ENCODE measurements at places on chromosomes 16 and 17.
A peak's percentile ranks its signal among the peaks of the same experiment; 100 is the strongest.

- DNase-seq, result no peak
Observed at GRCh38 chr16:72474501-72475123, 302.7 kb upstream of the PMFBP1 start.

GRCh38 chr16:55565086-55565485 lies 1.4 kb upstream of the CAPNS2 start:
- no peak for DNase-seq

DNA sequence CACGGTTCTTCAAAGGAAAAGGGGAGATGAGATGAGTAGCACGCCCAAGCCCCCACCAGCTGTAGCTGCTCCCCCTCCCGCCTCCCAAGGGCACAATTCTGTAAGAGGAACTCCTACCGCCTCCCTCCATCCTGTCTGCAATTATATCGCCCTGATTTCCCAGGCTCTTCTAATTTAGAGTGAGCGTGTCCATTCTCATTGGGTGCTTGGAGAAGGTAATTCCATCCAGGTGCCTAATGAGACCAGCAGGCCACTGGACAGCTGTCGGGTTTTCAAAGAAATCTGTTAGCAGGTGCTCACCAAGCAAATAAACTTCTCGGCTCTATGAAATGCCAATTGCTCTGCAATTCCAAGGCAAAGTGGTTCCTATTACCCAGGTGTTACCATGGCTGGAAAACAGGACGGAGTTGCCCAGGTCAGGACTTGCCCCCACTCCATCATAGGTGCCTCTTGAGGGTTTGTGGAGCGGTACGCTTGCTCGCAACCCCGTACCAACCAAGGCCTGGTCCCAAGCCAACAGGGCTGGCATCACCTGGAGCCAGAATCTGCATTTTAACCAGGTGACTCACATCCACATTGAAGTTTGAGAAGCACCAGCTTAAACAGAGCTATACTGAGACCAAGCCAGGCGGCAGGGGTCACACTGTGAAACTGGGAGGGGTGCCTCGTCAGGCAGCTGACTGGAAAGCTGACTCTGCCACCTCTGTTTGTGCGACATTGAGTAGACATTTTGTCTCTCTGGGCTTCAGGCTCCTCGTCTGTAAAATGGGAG lies 16.5 kb upstream of the MEAK7 start:
- no peak for DNase-seq

DNA sequence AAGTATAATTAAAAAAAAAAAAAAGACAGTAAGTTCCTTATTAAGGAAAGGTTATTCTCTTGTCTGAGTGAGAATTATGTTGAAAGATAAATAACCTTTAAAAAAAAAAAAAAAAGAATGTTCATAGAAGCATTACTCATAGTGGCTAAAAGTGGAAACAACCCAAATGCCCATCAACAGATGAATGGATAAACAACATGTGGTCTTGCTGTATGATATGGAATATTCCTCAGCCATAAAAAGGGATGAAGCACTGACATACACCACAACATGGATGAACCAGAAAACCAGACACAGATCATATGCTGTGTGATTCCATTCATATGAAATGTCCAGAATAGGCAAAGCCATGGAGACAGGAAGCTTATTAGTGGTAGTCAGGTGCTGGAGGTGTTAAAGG lies 9.2 kb upstream of the CCNF start:
- DNase-seq, result no peak

DNA sequence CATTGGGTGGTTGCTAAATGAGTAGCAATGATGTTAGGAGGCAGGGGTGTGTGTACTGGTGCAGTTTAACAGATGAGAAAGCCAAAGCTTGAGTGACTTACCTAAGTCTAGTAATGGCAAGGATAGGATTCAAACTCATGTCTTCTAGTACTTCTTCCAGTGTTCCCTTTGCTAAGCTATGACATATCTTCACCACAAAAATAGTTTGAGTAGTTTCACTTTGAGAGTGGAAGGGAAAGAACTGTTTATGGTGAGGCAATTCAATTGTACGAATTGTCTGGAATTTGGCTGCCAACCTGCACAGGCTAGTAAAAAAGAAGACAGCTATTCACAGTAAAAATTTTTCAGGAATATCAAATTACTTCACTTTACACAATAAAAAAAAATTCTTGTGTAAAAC lies 138.0 kb downstream of the NLK start:
- DNase-seq, result no peak

- no peak for DNase-seq
Observed at GRCh38 chr16:86321491-86321890, 188.8 kb upstream of the FOXF1 start.

GRCh38 chr17:51869387-51869786 lies 289.1 kb downstream of the CA10 start:
- no peak for DNase-seq

DNA sequence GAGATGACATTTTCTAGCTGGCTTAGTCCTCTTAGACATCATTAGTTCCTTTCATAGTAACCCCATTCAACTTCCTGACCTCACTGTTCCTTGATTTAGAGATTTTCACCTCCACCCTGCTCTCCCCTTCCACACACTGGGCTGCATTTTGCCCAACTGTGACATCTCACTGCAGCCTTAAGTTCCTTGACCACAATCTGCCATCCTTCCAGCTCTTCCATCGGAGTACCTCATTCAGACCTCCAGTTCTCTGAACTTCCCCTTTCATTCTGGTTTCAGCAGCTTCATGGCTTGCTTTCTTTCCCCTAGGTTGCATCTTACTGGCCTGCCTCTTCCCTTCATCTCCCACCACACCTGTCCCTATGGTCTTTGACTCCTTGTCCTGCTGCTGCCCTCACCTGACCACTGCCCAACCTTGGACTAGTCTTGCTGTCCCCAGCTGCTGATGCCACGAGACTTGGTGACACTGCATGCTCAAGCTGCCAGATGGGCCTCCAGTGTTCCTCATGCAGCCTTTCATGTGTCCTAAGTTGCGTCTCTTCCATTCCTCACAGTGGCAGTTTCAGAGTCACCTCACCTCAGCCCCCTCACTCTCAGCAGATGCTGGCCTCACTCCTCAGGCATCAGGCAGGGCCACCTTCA lies 40.8 kb downstream of the NUP88 start:
- DNase-seq, result no peak

DNA sequence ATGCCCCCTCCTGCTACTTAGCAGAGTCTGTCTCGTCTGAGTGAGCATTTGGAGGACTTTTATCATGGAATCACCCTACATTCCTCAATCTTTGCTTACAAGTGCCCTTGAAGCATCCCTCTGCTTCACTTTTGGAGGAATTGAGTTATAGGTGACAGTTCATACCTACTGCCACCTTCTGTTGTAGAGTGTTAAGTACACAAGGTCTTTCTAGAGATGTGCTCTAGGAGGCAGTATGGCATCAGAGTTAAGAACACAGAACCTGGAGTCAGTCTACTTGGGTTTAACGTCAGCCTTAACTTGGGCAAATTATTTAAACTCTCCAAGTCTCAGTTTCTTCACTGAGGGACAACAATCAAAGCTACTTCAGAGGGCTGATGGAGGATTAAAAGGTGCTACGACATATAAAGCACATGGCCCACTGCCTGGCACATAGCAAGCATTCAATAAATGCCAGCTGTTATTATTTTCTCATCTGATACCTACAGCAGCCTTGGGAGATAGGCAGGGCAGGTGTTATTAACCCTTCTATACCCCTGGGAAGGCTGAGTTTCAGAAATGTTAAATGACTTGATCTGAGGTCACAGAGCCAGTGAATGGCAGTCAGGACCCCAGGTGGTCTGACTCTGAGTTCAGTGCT lies 62.2 kb downstream of the UTP18 start:
- DNase-seq, result peak; percentile 7

DNA sequence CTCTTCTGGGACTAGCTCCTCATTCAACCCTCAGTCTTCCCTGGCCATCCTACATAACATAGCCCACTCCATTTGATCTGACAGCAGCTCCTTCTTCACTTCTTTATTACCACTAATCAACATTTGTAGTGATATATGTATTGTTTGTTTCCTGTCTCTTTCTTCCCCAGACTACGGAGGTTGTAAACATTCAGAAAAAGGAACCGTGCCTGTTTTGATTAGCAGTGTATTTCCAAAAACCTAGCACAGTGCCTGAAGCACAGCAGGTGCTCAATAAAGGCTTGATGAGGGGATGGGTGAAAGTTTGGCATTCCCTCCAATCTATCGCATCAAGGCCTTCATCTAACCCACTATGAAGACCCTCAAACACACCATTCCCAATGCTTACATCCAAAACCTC lies 150.8 kb downstream of the XYLT1 start:
- DNase-seq, result no peak

DNA sequence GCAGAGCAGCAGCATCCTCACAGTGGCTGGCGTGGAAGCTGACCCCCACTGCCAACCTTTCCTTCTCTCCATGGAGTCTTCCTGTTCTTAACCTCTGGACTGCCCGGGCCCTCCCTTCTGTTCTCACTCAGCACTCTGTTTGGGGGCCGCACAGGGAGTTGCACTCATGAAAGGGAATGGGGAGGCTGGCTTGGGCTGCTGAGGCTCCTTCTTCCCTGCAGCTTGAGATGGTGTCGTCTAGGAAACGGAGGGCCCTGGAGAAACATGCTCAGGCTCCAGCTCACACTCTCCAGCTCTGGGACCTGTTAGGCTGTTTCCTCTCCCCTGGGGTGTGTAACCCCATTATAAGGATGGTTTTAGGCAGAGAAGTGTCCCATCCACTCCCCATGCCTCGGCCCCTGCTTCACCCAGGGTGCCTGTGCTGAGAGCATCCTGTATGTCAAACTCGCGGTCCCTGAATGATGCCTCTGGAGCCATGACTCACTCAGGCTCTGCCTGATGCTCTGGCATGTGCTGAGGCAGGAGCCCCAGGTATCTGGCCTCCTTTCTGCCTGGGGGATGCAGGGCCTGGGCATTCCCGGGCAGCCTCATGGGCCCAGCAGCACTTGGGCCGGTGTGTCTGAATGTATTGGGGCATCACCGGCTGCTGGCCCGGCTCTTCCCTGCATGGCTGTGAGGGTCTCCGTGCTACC lies 18.9 kb downstream of the TMEM94 start:
- no peak for DNase-seq

GRCh38 chr17:77189148-77189547 lies 48.4 kb downstream of the SEC14L1 start:
- DNase-seq, result peak; percentile 6

GRCh38 chr17:30969989-30970830 lies 629 bp upstream of the RNF135 start:
- no peak for DNase-seq

- DNase-seq, result no peak
Observed at GRCh38 chr16:87818533-87819161, 50.7 kb downstream of the SLC7A5 start.

- peak; percentile 76 for DNase-seq
Observed at GRCh38 chr17:49210158-49211029, at the start of the genes ABI3 and GNGT2. Gene ABI3 (plus strand): TSS chr17:49210707. CDS start chr17:49210725, 18 bp downstream. Gene GNGT2 (minus strand): TSS chr17:49210574. CDS start chr17:49207422, 3,152 bp downstream.

- no peak for DNase-seq
Observed at GRCh38 chr16:4591191-4591590, 23.5 kb downstream of the UBALD1 start.

DNA sequence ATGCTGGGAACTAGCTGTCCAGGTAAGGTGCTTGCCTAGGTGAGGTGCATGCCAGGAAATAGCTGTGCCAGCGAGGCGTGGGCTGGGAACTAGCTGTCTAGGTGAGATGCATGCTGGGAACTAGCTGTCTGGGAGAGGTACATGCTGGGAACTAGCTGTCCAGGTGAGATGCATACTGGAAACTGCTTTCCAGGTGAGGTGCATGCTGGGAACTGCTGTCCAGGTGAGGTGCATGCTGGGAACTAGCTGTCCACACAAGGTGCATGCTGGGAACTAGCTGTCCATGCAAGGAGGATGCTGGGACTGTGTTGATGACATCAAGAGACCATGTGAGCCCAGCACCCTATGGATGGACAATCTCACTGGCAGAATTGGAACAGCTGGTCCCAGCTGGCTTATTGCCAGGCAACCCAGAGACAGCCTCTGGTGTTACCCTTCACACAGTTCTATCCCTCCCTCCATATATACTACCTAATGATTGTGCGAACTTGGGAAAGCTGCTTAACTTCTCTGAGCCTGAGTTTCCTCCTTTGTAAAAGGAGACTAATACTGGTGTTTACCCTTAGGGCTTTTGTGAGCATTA lies 479.9 kb upstream of the RBFOX1 start:
- no peak for DNase-seq

GRCh38 chr16:85234310-85235204 lies 122.3 kb upstream of the CIBAR2 start:
- no peak for DNase-seq

DNA sequence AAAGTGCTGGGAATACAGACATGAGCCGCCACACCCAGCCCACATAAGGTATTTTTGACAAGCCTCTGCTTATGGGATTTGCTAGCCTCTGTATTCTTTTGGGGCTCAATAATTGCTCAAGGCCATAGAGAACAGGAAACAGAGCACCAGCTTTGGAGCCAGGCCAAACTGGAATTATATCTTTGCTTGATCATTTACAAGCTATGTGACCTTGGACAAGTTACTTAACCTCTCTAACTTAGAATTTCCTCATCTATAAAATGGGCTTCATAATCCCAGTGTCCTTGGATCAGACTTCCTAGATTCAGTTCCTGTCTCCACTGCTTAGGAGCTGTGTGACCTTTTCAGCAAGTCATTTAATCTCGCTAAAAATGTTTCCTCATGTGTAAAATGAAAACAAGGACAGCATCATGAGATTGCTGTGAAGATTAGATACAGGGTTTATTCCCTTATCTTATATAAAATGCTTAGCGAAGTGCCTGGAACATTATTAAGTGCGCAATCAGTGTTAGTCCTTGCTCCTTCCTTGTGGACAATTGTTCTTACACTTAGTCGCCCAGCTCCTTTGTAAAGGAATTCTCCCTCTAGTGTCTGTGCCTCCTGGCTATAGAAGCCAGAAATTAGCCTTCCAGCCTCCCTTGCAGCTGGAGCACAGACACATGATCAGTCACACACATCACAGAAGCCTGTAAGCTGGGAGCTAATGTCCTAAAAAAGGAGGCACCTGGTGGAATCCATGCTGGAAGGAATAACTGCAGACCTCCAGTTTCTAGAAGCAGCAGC lies 16.6 kb downstream of the KRT9 start:
- DNase-seq, result no peak

- DNase-seq, result no peak
Observed at GRCh38 chr17:2384439-2385127, 16.3 kb downstream of the MNT start.

- DNase-seq, result no peak
Observed at GRCh38 chr17:72465191-72466024, 344.6 kb downstream of the SOX9 start.

DNA sequence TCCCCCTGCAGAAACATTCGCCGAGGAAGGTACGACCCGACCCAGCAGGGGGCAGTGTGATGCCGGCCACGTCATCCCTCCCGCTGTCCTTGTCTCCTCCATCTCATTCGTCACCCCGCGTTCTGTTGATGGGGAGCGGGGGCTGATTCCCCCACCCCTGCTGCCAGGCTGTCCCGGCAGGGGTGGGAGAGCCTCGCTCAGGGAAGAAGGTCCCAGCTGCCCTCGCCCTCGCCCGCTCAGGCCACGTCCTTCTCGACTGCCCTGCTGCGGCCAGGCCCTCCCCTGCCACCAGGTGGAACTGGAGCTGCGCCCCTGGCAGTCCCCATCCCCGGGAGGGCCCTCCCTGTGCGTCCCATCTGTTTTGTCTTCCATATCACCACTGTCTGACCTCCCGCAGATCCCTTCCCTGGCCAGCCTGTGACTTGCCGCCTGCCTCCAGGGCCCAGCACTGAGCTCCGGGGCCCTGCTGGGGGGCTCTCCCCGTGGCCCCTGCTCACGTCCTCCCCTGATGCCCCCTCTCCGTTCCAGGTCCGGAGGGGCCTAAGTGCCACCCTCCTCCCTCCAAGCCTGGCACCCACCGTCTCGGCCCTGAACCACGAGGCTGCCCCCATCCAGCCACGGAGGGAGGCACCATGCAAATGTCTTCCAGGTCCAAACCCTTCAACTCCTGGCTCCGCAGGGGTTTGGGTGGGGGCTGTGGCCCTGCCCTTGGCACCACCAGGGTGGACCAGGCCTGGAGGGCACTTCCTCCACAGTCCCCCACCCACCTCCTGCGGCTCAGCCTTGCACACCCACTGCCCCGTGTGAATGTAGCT lies 20.6 kb downstream of the ADAM11 start:
- peak; percentile 83 for DNase-seq

Data from CD4-positive, alpha-beta T cell treated with Interleukin-21 for 1 hour (primary cell).